ENCODE measurements at places on chromosomes 6 and 20.

- no peak for DNase-seq
Observed at GRCh38 chr6:44564906-44565524, 177.5 kb downstream of the CDC5L start.

GRCh38 chr6:45724511-45724910 is 291.1 kb downstream of the CLIC5 start:
- no peak for DNase-seq

DNA sequence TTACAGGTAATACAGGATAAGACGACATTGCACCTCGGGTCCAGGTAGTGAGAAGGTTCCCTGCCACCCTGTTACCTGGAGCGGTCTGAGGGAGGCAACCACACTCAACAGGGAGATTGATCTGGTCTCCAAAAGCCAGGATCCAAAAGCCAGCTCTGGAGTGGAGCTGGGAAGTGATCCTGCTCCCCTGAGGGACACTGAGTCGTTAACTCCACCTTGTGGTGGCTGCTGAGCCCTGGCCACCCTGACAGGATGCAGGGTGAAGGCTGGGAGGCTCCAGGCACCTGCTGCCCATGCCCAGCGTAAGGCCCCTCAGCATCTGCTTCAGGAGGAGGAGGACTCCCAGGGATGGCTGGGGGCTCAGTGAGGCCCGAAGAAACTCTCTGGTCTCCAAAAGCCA is 38.7 kb upstream of the SLC22A2 start:
- DNase-seq = no peak

- no peak for DNase-seq
Observed at GRCh38 chr6:159693894-159694545, 979 bp upstream of the SOD2 start.

- no peak for DNase-seq
Observed at GRCh38 chr20:910132-910869, 5.8 kb downstream of the ANGPT4 start.

GRCh38 chr20:46559685-46560440 is 9.4 kb upstream of the OCSTAMP start:
- no peak for DNase-seq

GRCh38 chr20:54716174-54716747 is 240.9 kb downstream of the DOK5 start:
- no peak for DNase-seq

All from stimulated activated CD8-positive, alpha-beta memory T cell treated with anti-CD3 and anti-CD28 coated beads, Interleukin-7, amount 100 ng/mL, for 4 hours (primary cell).